Fibroblast of skin of right biceps (primary cell): ENCODE measurements at places on chromosomes 7 and 10.
A peak's percentile ranks its signal among the peaks of the same experiment; 100 is the strongest.

DNA sequence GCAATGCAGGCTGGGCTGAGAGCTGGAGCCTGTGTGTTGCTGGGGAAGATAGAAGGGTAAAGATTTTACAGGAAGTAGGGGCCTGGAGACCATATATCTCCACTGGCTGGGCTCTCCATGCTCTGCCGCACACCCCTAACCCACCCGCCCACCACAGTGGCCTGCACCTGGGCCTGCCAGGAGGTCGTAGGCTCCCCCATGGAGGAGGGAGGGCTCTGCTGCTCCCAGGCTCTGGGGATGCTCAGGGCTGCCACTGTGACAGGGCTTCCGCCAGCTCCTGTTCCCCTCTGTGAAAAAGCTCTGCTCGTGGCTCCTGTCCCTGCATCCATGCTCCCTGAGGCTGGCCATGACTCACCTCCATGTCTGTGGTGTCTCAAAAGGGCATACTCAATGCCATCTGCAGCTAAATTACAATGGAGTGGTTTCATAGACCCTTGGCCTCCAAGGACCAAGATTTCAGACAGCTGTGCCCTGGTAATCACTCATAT is 106.0 kb downstream of the CXCL12 start:
- DNase-seq = no peak

DNA sequence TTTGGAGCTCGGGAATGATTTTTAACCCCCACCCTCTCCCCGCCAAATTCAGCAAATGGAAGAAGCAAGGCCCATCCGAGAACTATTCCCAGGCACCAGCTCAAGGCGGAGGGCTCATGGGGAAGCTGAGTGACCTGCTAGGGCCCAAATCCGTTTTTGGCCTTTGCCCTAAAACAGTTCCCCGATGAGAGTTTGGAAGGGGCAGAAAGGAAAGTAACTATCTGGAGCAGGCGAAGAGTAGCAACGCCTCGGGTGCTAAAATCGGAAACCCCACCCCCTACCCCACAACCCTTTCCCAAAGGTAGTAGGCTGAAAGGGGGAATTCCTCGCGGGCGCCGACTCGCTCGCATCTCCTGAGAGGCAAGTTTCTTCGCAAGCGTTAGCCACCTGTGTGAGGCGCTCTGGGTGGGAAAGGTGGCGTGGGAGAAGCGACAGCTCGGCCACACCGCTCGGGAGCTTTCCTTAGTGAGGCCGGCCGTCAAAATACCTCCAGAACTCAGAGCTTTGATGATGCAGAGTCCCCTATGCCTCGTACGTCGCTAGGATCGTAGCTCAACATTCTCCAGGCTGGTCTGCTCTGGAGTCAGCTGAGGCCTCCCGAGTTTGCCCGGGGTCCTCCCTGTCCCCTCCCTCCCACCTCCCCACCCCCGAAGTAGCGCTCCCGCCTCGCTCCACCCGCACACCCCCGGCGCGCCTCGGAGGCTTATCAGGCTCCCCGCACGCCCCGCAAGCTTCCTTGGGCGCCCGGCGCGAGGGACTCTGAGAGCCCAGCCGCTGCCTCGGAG is 642 bp upstream of the PRKG1 start:
- DNase-seq = peak; percentile 19

DNA sequence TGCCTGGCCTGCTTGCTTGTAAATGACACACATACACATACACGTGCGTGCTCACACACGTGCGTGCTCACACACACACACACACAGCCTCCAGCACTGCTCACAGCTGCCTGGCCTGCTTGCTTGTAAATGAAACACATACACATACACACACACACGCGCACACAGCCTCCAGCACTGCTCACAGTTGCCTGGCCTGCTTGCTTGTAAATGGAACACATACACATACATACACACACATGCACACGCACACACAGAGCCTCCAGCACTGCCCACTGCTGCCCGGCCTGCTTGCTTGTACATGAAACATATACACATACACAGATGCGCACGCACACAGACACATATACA is 397.2 kb downstream of the PLXNA4 start:
- DNase-seq = peak; percentile 3

DNA sequence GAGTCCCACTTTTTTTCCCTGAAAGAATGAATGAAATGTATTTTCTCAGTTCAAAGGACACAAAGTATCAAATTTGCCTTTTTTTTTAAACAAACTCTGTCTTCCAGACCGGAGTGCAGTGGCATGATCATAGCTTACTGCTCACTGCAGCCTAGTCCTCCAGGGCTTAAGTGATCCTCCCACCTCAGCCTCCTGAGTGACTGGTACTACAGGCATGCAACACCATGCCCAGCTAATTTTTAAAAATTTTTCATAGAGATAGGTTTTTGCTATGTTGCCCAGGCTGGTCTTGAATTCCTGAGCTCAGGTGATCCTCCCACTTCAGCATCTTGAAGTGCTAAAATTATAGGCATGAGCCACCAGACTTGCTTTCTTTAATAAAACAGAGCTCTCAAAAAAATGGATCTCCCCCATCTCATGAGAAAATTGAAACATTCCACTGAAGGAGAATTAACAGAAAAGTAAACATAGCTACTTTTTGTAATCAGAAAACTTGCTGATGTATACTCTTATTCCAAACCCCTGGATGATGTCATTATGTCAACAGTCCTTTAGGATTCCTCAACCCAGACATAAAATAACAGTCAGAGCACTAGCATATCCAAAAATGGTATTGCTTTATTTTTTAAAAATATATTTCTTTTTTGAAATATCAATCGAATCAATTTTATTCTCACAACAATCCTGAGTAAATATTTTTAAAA is 12.3 kb upstream of the TRDMT1 start:
- peak; percentile 84 for DNase-seq

DNA sequence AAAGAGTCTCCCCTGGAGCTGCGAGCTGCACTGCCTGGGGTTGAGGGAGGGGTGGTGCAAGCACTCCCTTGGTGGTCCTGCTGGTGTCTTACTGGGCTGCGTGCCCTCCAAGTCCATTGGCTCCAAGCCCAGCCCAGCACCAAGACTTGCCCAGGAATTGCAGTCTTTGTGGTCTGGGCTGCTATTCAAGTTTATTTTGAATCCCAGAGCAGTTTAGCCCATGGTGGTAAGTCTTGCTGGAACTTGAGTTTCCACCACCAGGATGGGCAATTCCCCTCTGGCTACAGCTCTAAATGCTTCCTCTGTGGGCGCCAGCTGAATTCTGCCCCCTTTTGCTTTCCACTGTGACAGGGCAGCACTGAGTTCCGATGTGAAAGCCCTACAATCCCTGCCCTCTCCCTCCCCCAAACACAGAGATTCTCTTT is 25.1 kb downstream of the GALNT11 start:
- peak; percentile 40 for DNase-seq

- no peak for DNase-seq
These were observed 230.9 kb downstream of the KLF6 start for GRCh38 chr10:3554121-3554522.

- DNase-seq = no peak
These were observed 7.7 kb downstream of the NDUFB2 start for GRCh38 chr7:140704205-140704604.
